Stimulated activated CD4-positive, alpha-beta T cell treated with anti-CD3 and anti-CD28 coated beads, Interleukin-1b, Interleukin-23, amount 100 ng/mL, for 1 hour (primary cell): ENCODE measurements at places on chromosomes 16 and 17.
A peak's percentile ranks its signal among the peaks of the same experiment; 100 is the strongest.

DNA sequence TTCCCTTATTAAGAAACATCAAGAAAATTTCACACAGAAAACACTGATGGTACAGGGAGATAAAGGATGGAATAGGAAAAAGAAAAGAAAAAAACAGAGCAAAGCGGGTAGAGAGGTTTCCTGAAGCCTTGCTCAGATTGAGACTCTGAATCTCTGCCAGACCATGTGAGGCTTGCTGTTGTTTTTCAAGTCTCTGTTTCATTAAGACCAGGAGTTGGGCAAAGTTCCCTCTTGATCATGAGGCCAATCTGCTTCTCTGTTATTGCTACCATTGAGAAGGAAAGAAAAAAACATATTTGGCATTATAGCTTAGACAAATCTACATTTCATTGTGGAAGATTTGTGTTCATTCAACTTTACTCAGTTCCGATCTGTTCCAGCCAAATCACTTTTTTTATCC, 201.6 kb upstream of the SOX9 start:
- no peak for DNase-seq

DNA sequence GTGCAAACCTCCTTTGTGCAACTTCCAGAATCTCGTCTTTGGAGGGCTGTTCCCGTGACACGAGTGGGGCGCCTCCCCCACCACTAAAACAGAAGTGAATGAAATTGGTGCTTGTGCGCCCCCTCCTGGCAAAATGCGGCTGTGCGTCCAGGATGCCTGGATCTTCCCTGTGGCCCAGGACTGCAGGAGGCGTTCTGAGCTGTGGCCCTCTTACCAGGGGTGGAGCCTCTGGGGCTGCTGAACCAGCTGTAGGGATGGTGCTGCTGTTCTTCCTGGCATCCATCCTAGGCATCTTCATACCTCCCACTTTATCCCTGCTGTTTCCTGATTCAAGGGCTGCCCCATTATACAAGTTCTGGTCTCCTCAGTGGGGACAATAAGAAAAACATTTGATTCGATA, 18.5 kb upstream of the NAGLU start:
- peak; percentile 78 for DNase-seq

- no peak for DNase-seq
Observed at GRCh38 chr16:995087-995486, 13.5 kb downstream of the SOX8 start.

- no peak for DNase-seq
Observed at GRCh38 chr17:82782657-82783207, 30.9 kb downstream of the TBCD start.

DNA sequence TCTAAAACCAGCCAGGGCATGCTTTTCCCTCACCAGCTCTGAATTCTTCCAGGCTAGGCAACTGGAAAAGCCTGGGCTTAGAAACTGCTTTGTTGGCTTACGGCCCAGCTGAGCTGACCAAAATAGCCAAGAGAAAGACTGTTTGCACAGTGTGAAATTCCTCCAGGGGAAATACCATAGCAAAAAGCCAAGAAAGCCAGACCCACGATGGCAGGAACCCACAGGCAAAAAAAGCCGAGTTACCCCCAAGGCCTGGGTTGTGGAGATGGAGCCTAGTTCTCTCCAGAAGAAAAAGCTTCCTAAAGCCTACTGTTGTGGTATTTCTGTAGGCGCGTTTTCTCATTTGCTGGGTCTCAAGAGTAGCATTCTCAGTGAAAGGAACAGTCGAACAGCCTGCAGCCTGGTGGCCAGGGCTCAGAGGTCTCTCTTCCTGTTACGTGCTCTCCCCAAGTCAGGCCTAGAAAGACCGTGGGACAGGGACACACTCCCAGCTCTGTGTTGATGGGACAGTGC, 9.2 kb downstream of the SP2 start:
- DNase-seq, result no peak

DNA sequence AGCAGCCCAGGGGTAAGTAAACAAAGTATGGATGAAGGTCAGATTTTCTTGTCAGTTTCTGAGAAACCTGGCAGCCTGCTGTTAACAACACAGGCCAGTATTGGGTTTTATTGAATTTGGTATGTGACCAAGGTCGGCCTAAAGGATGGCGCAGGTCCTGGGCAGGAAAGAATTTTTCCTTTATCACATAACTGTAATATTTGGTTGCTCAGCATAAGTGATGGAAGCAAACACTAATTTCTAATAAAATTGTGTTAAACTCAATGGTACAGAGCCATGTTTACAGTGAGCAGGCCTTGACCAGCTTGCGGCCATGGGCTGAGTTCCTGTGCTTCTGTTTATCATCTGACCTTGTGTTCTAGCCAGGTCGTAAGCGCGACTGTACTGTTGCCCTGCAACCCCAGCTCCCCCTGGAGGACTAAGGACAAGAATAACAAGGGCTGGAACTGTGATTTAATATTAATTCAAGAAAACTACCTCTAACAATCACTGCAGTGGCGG, 10.5 kb downstream of the POLDIP2 start:
- no peak for DNase-seq

- DNase-seq, result no peak
Observed at GRCh38 chr16:57529391-57530103, 6.8 kb downstream of the CCDC102A start.

DNA sequence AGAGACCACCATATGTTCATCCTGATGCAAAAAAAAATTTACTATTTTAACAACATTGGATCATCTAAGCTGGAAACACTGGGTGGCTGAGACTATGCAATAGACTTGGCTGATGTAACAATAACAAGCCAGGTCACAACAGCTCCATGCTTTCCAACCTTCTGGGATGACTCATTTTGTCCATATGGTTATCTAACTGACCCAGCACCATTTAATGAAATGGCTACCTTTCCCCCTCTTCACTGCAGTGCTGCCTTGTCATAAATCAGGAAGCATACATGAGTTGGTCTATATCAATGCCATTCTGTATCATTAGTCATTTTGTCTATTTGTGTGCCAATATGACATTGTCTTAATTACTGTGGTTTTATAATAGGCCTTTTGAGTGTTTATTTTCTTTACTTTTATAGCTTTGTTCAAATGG, 217.6 kb upstream of the KCNJ16 start:
- DNase-seq, result no peak

DNA sequence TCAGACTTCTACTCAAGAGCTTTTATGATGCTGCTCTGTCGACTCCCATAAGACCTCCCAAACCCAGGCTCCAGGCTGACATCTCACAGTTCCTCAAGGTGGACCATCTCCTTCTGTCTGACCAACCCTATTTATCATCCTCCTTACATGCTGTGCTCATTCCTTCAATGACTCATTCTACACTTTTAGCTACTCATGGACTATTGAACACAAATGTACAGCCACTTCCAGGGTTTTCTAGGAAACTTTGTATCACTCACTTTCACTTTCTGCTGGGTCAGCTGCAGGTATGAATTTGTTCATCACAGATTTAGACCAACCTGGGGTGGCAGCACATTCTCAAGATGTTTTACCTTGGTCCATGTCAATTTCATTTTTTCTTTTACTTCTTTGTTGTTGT, 162.4 kb upstream of the FAM20A start:
- no peak for DNase-seq

- no peak for DNase-seq
Observed at GRCh38 chr17:44898768-44899073, 524 bp downstream of the EFTUD2 start.

- DNase-seq, result no peak
Observed at GRCh38 chr17:81932333-81932983, 4.6 kb downstream of the PYCR1 start.

GRCh38 chr17:42276359-42276608, at the start of gene STAT5B:
Gene STAT5B, minus strand, starts transcription at chr17:42276391. Its CDS starts 44,264 bp downstream, at chr17:42232127.
- peak; percentile 45 for DNase-seq

DNA sequence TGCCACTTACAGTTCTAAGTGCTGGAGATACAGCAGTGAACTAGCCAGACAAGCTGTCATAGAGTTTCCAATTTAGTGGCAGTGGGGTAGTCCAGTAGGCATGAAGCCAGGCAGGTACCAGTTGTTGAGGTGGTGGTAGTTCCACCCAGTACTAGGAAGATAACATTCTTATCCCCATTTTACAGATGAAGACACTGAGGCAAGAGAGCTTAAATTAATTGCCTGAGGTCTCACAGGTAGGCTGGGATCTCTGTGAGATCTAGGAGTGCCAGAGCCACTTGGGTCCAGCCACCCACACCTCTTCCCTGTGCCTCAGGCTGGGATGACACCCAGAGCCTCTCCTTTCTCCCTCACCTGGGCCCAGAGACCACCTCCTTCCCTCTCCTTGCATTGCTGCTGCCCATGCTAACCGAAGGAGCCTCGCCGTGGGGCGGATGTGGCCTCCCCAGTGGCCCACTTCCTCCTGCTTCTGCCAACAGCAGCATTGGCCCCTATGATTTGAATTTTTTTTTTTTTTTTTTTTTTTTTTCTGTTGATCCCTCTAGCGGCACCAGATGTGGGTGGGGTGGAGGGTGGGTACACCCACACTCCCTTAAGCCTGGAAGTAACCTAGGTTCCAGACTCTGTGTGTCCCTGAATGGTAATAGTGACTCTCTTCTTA, 114.0 kb downstream of the PRKCB start:
- no peak for DNase-seq

GRCh38 chr16:79750311-79750710, 149.8 kb upstream of the MAF start:
- DNase-seq, result no peak

DNA sequence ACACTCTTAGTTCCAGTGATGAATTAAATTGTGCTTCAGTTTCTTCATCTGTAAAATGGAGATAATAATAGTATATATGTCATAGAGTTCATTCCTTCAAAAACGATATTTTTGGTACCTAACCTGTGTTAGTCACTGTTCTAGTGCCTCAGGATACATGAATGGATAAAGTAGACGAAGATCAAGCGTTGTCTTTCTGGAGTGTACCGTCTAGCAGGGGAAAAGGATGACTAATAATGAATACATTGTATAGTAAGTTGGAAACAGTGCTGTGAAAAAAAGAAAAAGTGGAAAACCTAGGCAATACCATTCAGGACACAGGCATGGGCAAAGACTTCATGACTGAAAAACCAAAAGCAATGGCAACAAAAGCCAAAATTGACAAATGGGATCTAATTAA, 8.6 kb downstream of the KRT10 start:
- DNase-seq, result no peak

DNA sequence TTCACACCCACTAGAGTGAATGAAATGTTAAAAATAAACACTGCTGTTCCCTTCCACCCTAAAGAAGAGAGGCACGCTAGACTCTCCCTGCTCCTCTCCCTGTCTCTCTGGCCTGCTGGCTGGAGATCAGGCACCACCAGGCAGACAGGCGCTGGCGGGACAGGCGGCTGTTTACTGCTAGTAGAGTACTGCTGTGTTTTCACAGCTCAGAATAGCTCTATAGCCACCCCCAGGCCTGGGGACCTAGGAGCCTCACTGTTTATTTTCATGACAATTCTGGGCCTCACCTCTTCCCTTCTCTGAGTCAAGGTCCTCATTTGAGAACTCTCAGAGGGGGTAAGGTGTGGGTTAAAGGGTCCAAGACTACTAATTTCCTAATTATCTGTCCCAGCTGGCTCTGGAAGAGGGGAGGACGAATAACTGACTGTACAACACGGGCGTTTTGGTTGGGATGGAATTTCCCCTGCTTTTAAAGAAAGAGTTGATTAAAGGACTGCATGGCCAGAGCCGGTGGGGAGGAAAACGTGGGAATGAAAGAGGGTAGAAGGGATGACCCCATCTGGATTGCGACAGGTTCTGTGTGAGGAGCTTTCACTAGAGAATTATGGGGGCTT, 9.0 kb upstream of the G6PC1 start:
- DNase-seq, result no peak

DNA sequence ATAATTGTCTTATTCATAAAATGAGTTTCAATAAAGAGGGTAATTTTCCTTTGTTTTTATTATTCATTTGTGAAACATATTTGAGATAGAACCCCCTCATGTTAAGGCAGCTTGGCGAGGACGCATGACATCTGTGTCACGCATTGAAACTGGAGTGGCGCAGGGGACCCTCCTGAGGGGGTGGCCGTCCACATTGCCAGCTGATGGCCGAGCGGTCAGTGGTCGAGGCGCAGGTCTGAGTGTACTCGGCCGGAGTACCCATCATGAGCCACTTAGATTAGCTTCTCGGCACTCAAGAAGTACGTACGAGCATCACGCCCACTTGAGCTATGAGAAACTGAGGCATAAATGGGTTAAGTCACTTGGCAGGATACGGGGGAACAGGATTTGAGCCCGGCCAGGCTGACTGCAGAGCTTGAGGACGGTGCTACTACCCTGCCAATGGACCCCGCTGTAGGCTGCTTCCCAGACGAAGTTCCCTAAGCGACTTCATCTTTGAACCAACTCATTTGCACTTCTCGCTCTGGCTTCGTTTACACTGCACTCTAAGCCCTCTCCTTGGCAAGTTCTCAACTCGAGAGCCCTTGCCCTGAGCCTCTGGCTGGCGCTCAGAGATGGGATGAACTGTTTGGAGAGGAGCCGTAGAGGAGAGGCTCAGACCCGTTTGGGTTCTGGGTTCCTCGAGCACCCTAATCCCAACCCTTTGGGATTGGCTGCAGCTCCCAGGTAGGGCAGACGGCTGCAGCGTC, 91.8 kb downstream of the SDK2 start:
- no peak for DNase-seq

DNA sequence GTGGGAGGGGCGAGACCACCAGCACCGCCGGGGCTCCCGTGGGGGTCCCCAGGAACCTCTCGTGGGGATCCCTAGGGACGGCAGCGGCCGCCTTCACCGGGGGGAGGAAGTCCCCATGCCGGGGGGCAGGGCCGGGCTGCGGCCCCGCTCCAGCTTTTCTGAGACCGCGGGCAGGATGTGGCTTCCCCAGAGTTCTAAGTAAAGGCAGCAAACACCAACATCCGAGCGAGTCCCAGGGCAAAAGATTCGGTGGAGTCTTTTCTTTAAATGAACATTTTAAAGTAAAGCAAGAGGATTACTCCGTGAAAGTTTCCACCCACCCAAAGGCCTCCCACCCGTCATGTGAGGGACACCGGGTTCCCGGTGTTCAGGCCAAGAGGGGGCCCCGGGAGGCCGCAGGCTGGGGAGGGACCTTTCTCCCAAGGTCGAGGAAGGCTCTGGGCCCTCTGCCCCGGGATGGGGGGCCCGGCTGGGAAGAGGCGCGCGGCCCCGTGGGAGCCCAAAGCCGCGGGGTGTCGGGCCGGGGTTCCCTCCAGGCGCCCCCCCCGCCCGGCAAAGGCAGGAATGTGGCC, 137.2 kb upstream of the RPH3AL start:
- DNase-seq, result no peak

DNA sequence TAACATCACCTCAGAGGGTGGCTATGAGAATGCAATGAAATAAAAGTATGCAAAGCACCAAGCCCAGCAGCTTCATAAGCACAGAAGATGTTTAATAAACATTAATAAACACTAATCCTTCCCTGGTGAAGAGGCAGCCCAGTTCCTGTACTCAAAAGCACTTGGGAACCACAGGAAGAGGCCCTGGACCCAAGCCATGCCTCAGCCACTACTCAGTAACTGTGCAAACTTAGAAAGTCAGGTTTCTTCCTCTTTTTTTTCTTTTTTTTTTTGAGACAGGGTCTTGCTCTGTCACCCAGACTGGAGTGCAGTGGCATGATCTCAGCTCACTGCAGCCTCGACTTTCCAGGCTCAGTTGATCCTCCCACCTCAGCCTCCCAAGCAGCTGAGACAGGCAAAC, 5.3 kb downstream of the ARHGAP17 start:
- DNase-seq, result no peak

GRCh38 chr16:24353622-24354021, 97.5 kb downstream of the CACNG3 start:
- no peak for DNase-seq
